ENCODE measurements at places on chromosomes 6 and 20.

GRCh38 chr6:150391890-150392289 is 23.1 kb downstream of the IYD start:
- no peak for DNase-seq

DNA sequence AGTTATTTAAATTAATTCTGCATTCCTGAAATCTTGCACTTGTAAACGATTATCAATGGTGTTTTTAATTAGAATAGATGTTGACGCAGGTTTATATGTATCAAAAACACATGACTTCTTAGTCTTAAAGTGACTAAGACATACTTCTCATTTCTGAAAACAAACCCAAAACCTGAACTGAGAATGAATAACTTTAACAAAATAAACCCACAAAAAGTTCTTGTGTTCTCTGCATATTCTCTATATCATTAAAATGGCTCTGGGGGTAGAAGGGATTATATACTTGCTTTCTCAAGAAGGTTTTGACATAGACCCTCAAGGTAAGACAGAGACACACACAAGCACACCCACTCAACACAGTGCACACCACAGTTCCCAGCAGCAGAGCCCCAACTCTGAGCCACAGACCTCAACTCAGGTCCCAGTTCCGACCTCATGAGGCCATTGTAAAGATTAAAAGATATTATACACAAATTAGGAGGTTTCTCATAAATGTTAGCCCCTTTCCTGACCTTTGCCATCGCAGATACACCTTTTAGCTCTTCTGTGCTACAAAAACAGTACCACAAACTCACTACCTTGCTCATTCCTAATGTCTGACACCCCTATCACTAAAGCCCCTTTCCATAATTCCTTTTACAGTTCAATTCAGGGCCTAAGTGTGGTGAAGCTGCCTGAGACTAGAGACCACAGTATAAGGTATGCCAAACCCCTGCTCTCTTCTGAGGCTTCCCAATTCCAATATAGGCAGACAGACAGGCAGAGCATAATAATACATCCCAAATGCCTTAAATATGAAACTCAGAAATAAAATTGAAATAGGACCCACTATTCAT is 267.8 kb downstream of the PTPRK start:
- no peak for DNase-seq

GRCh38 chr6:73784726-73785505 is 88.9 kb downstream of the CD109 start:
- no peak for DNase-seq

DNA sequence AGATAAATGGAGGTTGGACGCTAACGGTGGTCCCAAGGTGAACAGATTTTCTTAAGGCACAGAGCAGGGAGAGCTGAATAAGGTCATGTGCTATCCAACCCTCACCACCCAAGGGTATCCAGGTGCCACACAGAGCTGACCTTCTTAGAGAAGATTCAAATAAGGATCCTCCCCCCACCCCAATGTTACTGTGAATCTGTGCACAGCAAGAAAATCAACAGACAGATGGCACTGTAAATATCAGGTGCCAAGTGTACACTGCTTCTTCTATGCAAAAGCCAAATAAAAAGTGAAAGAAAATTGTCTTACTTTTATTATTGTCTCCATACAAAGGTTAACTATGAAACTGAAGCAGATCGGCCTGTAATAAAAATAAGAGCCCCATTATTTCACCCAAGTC is 96.9 kb downstream of the PAK5 start:
- DNase-seq, result no peak

- no peak for DNase-seq
These were observed 15.3 kb downstream of the RSPO4 start for GRCh38 chr20:986733-987355.

DNA sequence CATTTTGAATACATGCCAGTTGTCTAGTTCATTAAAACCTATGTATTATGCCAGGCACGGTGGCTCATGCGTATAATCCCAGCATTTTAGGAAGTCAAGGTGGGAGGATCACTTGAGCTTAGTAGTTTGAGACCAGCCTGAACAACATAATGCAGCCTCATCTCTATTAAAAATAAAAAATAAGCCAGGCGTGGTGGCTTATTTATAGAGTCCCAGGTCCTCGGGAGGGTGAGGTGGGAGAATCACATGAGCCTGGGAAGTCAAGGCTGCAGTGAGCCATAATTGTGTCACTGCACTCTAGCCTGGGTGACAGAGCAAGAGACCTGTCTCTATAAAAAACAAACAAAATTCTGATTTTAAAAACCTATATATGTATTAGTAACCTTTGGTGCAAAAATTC is 27.5 kb downstream of the ORC3 start:
- DNase-seq, result no peak

DNA sequence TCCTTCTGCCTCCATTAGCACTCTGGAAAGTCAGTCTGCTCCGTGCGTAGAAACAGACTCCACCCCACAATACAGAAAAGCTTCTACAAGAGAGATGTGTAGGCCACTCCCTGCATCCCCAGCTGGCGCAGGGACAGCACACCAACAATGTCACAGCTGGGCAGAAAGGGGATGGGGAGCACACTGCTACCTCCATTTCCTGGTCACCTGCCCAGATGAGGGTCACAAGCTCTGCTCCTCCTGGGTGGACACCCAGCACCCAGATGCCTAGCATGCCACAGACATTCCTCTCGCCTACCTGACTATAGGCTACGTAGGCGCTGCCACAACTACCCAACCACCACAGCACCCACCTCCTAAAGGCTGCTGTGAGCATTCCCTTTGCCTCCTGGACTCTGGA is 12.2 kb downstream of the BEND3 start:
- no peak for DNase-seq

GRCh38 chr6:1558388-1558787 is 51.3 kb upstream of the FOXC1 start:
- no peak for DNase-seq

- DNase-seq, result no peak
These were observed 72.1 kb downstream of the AFDN start for GRCh38 chr6:167898673-167899311.

DNA sequence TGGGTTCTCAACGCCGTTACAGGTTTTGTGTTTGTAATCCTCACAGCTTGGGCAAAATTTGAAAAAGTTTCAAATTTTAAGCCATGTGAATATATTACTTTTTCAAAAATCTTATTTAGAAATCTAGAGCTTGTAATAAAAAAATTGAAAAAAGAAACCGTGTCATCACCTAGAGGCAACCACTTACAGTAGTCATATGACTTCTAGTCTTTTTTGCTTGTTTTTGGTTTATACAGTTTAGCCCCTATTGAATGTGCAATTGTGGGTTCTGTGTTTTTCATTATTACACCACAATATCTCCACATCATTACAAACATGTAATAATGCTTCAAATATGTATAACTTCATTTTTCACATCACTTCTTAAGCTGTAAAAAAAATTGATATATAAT is 888 bp downstream of the DYNLRB1 start:
- DNase-seq, result no peak

DNA sequence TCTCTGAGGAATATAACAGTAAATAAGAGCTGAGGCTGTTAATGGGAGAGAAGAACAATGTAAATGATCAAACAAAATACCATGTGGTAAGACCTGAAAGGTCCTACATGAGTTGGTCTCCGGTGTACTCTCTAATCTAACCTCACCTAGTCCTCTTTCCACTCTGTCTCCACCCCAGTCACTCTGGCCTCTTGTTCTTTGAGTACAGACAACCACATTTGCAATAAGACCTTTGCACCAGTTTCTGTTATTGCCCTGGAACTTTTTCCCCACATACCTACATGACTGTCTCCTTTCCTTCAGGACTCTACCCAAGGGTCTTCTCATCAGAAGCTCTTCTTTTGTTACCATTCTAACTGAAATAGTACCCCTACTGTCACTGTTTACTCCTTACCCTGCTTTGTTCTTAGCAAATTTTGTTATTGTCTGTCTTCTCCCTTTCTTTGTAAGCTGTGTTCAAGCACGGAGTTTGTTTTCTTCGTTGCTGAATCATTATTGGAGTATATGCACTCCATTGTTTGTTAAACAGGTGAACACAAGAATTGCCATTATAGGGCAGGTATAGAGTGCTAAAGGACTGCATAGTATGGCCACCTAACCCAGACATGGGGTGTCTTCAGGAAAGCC is 37.3 kb downstream of the MAPK14 start:
- DNase-seq, result no peak

DNA sequence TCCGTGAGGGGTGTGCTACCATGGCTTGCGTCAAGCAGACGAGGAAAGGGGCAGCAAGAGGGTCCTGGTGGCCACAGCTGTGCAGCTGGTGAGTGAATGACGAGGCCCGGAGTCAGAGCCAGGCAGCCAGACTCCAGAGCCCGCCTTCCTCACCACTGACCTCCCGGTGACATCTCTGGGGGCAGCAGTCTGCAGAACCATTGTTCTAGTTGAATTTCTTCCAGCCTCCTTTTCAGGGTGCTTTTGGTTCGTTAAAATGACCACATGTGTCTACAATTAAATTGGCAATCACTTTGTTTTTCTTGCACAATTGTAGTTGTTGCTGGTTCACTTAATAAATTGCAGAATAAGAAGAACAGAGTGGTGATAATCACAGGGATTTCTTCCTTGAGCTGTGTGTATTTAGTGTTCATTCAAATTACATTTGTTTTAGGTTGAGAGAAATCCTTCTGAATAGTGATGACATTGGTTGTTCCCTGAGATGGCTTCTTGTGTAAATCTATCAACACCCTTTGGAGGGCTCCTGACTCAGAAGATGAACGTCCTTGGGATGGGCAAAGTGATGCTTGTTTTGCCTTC is 96.4 kb downstream of the TULP4 start:
- DNase-seq, result no peak

GRCh38 chr6:25834950-25835349 is 3.1 kb upstream of the SLC17A1 start:
- DNase-seq, result no peak

DNA sequence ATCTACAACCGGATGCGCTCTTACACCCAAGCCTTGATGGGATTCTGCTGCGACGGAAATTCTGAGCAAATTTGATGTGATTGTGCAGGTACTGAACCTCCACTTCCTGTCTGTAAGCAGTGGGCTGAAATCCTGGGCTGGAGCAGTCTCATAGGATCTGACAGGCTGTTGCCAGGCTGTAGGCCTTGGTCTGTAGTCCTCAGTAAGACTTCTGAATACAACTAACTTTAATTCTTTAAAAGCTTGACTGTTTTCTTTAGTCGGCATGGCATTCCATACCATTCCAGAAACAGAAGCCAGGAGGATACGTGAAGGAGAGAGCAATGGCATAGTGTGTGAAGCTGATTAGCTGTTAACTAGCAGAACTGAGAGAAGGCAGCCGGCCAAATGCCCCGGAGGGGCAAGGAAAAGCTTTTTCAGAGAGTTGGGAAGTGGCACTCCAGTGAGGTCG is 68.3 kb downstream of the ADTRP start:
- no peak for DNase-seq

DNA sequence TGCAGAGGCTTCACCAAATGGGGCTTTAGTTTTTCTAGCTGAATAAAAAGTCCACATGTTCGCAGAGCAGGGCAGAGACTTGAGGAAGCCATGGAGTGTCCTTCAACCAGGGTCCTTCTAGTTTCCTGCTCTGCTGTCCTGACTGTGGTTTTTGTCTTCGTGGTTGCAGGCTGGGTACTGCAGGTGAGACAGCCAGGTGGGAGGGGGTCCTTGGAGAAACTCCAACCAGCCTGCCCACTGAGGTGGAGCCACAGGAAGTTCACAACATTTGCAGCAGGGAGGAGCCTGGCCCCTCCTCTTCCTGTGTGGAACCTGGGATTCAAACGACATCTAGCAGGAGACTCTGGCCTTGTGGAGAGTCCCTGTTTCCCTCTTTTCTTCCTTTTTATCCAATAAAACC is 68.8 kb upstream of the MYLIP start:
- no peak for DNase-seq

- no peak for DNase-seq
These were observed 23.6 kb upstream of the ZNF337 start for GRCh38 chr20:25720285-25720684.

DNA sequence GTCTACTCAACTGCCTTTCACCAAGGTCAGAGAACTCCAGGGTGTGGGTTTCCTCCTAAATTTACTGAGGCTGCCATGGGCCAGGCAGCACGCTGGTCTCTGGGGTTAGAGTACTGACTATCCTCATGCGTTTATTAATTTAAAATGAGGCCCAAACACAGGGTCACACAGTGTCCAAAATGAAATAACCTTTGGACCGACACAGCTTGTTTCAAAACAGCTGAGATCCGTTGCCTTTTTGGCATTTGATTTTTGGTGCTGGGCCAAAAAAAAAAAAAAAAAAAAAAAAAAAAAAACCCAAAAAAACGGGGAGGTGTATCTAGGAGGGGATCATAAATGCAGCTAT is 14.6 kb upstream of the TOX2 start:
- no peak for DNase-seq

DNA sequence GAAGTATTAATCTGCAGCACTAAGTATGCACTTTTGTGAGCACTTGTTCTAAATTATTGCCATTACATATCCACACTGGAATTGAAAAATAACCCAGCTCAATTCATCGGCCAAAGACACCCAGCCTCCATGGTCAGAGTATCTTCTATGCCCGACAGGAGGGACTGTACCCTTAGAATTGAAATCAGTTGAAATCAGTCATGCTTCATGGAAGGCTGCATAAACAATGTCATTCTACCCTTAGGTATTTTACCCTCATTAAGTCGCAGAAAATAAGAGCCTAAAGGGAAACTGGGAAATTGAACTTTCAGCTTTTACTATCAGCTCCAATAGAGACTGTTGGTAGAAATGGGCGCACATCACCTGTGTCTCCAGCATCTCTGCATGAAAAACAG is 2.9 kb upstream of the RAMACL start:
- DNase-seq, result no peak

- DNase-seq, result no peak
These were observed 4.8 kb downstream of the SLC32A1 start for GRCh38 chr20:38728911-38729642.

GRCh38 chr6:7262746-7263518 is 50.1 kb downstream of the SSR1 start:
- no peak for DNase-seq

DNA sequence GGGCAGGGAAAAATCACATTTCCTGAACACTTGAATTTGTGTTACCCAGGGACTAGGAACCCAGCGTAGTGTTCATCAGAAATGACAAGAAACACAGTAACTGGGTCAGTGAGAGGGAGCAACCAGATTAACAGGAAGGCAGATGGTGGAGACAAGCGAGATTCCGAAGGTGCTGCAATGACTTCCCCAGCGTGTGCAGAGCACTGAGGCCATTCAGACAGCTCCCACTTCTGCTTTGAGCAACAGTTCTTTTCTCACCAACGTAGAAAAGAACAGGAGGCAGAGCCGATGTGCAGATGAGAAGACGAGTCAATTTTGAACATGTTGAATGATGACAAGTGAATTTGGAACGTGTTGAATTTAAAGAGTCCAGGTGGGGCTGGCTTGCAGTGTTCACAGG is 63.1 kb upstream of the IFNGR1 start:
- no peak for DNase-seq
